Natural killer cell (primary cell): ENCODE measurements at places on chromosomes 2 and 18.

- DNase-seq: peak; percentile 73
Observed at GRCh38 chr18:44838971-44839666, 158.4 kb downstream of the SETBP1 start.

DNA sequence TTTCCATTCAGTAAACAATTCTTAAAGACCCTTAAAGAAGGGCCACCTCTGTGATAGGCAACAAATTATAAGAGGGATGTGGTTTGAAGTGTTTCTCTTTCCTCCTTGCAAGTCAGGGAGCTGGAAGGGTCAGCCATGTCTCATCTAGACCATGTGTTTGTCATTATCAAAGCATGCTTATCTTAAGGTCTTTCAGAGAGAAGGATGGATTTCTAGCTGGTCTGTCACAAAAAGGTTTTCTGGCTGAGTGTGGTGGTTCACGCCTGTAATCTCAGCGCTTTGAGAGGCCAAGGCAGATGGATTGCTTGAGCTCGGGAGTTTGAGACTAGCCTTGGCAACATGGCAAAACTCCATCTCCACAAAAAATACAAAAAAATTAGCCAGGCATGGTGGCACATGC, 59.2 kb upstream of the PEX13 start:
- DNase-seq: no peak

GRCh38 chr2:1648241-1649102, 95.8 kb downstream of the PXDN start:
- DNase-seq: no peak

DNA sequence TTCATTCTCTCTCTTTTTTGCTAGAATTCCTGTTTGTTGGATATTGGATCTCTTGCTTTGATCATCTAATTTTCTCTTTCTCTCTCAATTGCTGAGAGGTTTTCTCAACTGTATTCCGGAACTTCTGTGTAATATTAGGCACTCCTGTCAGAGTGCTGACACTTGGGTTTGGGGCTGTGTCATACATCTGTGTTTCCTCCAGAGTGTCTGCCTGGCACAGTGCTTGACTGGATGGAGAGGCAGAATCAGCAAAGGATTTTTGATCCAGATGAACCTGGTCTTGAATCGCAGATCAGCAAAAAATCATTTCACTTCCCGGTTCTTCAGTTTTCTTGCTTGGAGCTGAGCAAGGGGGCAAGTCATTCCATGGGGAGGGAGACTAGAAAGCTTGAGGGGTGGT, 87.7 kb upstream of the CXCR4 start:
- no peak for DNase-seq

- no peak for DNase-seq
Observed at GRCh38 chr2:32680942-32681341, 53.1 kb downstream of the TTC27 start.

GRCh38 chr18:22250591-22250996, 81.2 kb downstream of the GATA6 start:
- DNase-seq: no peak

DNA sequence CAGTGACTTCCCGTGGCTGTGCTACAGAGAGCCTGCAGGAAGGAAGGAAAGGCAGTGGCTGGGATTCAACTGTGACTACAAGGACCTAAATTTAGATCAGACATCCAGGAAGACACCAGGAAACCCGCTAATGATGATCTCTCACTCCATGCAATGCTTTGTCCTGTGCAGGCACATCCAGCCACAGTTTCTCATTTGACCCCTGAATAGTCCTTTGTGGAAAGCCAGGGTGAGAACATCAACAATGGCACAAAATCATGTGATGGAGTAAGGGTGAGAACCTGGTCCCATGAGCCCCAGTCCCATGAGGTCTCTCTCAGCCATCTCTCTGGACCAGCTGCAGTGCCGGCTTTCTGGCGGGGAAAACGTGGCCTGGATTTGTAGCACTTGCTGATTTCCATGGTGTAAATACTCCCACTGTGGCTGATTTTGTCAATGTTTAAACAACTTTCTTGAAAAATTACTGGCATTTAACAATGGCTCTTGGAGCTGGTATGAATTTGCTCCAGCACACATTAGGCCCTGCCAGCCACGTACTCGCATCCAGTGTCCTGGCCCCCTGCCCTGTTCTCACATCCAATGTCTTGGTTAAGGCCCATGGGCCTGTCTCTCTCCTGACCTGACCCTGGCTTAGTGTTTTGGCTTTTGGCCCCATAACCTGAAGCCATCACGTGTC, 159.0 kb upstream of the HAAO start:
- no peak for DNase-seq

DNA sequence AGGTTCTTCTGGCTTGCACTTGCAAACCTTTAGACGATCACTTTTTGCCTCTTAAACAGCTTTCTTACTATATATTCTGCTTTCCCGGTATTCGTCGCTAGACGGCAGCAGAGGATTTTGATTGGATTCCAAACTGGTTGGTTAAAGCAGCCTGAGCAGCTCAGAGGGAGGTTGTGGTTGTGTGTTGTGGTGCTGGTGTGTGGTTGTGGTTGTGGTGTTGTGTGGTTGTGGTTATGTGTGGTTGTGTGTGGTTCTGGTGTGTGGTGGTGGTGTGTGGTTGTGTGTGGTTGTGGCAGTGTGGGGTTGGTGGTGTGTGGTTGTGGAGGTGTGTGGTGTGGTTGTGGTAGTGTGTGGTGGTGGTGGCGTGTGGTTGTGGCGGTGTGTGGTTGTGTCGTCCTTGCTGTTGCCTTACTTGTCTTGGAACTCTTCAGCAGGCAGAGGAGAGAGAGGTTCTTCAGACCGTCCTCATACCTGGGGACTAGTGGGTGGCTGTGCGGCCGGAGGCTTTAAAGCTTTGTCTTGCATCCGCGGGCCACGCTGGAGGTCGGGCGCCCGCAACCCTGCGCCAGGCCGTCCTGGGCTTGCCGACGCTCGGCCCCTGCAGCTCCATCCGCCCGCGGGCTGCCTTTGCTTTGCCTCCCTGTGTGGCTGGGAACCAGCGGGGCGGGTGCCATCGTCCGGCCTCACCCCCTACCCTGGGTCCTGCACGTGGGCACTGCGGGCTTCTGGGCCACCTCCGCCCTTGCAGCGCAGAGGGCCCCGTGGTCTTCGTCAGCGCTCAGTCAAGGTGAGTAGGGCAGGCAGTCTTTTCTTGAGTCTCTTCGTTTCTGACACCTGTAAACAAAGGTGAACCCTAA, 190.8 kb downstream of the ARHGAP28 start:
- peak; percentile 4 for DNase-seq

- DNase-seq: no peak
Observed at GRCh38 chr2:112001136-112001715, 53.8 kb upstream of the TMEM87B start.

GRCh38 chr18:74376523-74376922, 60.9 kb downstream of the C18orf63 start:
- no peak for DNase-seq

GRCh38 chr18:13051950-13052349, 60.8 kb downstream of the CEP192 start:
- DNase-seq: peak; percentile 17

GRCh38 chr2:233080836-233081229, 20.7 kb downstream of the INPP5D start:
- DNase-seq: no peak

DNA sequence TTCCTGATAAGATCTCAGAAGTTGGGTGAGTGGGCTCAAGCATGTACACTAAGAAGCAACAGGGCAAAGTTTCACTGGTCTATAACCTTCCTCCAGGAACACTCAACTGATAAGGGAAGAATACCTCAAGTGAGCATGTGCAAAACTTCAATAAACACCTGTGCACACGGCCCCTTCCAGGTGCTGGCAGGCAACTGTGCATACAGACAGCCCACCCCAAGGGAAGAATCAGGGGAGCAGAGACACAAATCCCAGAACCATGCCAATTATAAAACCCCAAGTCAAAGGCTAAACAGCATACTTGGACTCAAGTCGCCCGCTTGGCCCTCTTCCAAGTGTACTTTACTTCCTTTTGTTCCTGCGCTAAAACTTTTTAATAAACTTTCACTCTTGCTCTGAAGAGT, 85.9 kb upstream of the RTN4 start:
- no peak for DNase-seq

DNA sequence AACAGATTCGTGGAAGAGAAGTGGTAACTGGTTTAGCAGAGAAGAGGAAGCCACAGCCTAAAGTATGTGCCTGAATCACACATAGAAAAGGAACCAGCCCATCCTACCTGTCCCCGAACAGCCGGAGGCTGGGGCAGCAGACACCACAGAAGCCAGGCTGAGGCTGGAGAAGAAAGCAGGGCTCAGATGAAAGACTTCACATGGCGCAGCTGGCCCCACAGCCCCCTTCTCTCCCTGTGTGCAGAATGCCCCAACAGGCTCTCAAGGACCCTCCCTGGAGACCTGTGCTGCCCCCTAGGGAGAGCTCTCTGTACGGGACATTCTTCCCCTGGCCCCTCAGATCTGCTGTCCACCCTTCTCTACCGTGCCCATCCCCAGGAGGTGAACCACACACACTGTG, 83.5 kb upstream of the RAB12 start:
- no peak for DNase-seq

DNA sequence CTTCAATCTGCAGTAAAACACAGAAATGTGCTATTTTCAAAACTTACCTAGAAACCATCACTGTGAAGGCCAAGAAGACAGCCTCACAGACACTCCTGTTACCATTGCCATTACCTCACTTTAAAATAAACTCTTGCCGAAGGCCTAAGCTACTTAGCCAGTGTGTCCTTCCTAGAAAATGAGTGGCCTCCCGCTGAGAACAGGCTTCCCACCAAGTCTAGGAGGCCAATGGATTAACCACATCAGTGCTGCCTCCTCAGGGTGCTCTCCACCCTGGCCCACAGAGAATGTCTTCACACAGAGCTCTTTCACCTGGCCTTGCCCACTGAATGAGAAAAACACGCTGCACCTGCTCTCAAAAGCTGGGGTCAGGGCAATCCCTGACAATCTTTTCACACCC, 47.5 kb downstream of the L3MBTL4 start:
- DNase-seq: no peak
